ENCODE measurements at places on chromosomes 12 and 14. TPM values are rescaled to one million over a fixed set of nuclear protein-coding genes. Genes with fewer than 3 reads are reported as not detected.

DNA sequence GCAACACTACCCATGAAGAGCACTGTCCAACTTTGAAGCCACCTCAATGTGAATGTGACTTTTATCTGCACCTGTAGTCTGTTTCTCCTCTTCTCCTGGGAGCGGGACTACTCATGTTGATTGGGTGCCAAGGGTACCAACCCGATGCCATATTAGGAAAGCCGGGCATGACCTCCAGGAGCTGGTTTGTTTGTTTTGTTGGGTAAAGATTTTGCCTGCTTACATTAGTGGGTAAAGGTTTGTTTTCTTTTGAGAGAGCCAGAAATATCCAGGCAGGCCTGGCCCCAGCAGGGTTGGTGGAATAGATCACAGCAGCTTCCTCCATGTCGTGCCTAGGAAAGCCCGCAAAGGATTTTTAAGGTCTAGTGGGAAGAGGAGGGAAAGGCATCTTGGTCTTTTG lies 19.7 kb upstream of the ITPK1 start:
- no peak overlapping the region for H3K27ac ChIP-seq
- H3K4me3 ChIP-seq: no peak overlapping the region
- peaks cover 2% of the 10 kb centered on the region for H3K27me3 ChIP-seq
- peaks cover 4% of the 10 kb centered on the region for H3K4me1 ChIP-seq
- no peaks in the 10 kb centered on the region for H3K36me3 ChIP-seq
- no peak for DNase-seq

GRCh38 chr14:26987744-26988363 lies 390.0 kb upstream of the NOVA1 start:
- no peaks in the 10 kb centered on the region for H3K27me3 ChIP-seq
- H3K4me1 ChIP-seq: no peaks in the 10 kb centered on the region
- no peaks in the 10 kb centered on the region for H3K36me3 ChIP-seq
- H3K4me3 ChIP-seq: no peak overlapping the region

Gene ZNF140
- 18.8 TPM for total RNA-seq

Gene ADAM20
- total RNA-seq: 0.13 TPM

Gene PIWIL1
- total RNA-seq: not detected

- DNase-seq: peak; percentile 41
- H3K27me3 ChIP-seq: peaks cover 5% of the 10 kb centered on the region
- no peaks in the 10 kb centered on the region for H3K36me3 ChIP-seq
- peak within 1 kb of the TSS; percentile 41 for H3K4me3 ChIP-seq
- peaks cover 10% of the 10 kb centered on the region for H3K4me1 ChIP-seq
- no peak within 1 kb of the TSS for H3K27ac ChIP-seq
Measured at GRCh38 chr12:113422030-113422885, at the start of gene SDSL. Gene SDSL, plus strand, starts transcription at chr12:113422380. Its CDS starts 5,603 bp downstream, at chr12:113427983.

Gene LRP6
- total RNA-seq: 0.30 TPM

DNA sequence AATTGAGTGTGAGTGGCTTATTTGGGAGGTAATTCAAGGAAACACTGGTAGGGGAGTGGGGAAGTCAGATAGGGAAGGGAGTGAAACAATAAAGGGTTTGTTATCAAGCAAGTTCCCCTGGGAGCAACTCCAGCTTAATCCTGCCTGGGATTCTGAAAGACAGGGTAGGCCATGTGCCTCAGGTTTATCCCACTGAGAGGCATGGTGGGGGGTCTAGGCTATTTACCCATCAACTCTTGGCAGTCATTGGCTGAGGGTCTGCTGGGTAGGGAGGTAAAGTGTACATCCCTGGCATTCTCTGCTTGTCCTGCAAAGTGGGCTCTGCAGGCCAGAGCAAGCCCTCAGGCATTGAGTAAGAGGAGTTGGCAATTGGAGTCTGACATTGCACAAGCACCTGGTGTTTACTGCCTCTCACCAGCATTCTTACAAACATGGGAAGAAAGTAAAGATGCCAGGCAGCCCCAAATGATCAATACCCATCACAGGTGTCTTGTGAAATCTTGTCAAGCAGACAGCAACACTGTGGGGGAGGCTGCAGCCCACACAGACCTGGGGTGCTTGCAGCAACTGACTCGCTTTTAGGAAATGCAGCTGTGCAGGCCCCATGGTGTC lies 169.3 kb downstream of the KTN1 start:
- DNase-seq: no peak
- H3K27ac ChIP-seq: no peak overlapping the region

Gene TAS2R7
- total RNA-seq: not detected

- DNase-seq: no peak
- H3K36me3 ChIP-seq: peaks cover 6% of the 10 kb centered on the region
- no peak overlapping the region for H3K4me3 ChIP-seq
- no peak overlapping the region for H3K27ac ChIP-seq
- H3K4me1 ChIP-seq: peaks cover 11% of the 10 kb centered on the region
Measured at GRCh38 chr14:73232984-73233383, 4.3 kb upstream of the PAPLN start.

DNA sequence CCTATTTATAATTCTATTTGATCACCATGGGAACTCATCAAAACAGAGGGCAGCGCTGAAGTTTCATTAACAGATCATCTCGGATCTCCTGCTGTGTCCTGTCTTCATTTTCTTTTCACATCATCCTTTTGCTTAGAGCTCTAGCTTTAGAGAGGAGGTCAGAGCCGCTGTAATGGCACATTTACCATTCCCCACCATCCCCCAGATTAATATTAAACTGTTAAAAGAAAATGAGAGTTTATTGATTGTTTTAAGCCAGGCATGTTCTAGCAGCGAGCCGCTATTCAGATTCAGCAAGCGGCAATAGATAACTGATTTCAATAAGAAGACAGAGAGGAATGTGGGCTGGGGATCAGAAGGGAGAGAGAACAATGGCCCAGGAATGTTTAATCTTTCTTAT lies 308.8 kb downstream of the EGLN3 start:
- H3K27me3 ChIP-seq: no peaks in the 10 kb centered on the region
- H3K36me3 ChIP-seq: no peaks in the 10 kb centered on the region
- no peak overlapping the region for H3K27ac ChIP-seq

DNA sequence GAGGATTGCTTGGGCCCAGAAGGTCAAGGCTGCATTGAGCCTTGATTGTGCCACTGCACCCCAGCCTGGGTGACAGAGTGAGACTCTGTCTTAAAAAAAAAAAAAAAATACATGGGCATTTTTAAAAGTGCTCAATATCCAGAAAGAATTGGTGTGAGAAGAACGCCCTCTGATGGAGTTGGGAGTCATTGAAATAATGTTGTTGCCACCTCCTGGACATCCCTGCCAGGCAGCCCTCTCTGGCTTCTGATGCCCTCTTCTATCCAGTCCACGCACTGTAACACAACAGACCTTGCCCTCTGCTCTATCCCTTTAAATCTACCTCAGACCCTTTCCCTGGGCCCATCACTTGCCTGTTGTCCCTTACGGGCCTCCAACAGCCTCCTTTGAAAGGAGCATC lies 4.9 kb downstream of the PTGDR start:
- peaks cover 21% of the 10 kb centered on the region for H3K4me1 ChIP-seq
- no peak overlapping the region for H3K27ac ChIP-seq
- peaks cover 49% of the 10 kb centered on the region for H3K27me3 ChIP-seq
- H3K36me3 ChIP-seq: peaks cover 4% of the 10 kb centered on the region
- DNase-seq: peak; percentile 23
- H3K4me3 ChIP-seq: no peak overlapping the region

DNA sequence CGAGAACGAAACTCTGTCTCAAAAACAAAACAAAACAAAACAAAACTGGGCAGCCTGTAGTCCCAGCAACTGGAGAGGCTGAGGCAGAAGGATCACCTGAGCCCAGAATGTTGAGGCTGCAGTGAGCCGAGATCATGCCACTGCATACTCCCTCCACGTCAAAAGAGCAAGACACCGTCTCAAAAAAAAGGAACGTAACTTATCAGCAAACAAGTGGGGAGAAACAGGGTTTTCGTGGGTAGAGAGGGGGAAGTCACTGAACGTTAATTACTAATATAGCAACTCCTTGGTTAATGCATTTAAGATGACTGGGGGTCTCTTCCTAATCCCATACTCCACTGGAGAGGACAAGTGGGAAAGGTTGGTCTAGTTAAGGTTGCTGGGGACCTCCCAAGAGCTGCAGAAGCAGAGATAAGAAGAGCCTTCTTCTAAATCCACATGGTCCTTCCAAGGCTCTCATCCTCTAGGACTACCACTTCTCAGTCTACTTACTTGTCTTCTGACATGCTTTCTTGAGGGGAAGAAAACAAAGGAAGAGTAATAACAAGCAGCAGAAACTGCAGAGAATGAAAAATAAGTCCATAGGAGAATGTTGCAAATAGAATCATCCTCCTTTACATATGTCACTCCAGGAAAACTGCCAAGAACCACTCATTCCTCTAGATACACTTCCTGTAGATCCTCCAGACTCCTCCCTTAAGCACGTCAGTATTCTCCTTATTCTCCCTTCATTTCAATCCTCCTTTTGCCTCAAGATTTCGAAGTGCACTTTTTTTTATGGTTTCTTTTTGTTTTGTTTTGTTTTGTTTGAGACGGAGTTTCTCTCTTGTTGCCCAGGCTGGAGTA lies 5.8 kb downstream of the NUMB start:
- no peak overlapping the region for H3K4me3 ChIP-seq
- no peaks in the 10 kb centered on the region for H3K27me3 ChIP-seq
- H3K36me3 ChIP-seq: peaks cover 7% of the 10 kb centered on the region
- peaks cover 30% of the 10 kb centered on the region for H3K4me1 ChIP-seq
- H3K27ac ChIP-seq: no peak overlapping the region
- no peak for DNase-seq

Gene AGAP2
- 84.5 TPM for total RNA-seq

DNA sequence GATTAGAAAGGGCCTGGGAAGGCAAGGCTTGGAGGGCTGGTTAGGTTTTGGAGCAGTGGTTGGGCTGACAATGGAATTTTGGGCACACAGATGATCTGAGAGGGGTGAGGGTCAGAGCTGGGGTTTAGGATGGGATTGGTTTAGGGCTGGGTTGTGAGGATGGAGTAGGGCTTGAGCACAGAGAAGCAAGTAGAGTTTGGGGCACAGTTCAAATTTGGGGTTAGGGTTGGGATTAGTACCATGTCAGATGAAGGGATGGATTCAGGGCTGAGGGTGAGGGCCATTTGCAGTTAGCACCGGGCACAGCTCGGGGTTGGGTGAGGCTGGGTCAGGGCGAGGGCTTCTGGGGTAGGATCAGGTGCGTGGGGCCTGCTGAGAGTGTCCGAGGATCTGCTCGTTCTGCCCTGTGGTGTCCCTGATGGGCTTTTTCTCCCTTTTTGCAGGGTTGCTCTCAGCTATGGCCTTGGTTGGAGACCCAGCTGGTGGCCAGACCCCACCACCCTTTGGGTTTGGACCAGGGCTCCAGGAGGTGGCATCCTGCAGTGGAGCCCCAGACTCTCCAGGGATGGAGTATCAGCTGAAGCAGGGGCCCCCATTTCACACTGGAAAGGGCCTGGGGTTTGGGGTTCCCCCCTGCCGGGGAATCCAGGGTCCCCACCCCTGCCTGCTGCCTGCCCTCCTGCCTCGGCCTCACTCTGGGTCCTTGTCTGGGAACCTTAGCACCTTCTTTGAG lies 45.6 kb downstream of the KRT80 start:
- no peak overlapping the region for H3K4me3 ChIP-seq
- H3K27ac ChIP-seq: no peak overlapping the region
- peaks cover 1% of the 10 kb centered on the region for H3K4me1 ChIP-seq

DNA sequence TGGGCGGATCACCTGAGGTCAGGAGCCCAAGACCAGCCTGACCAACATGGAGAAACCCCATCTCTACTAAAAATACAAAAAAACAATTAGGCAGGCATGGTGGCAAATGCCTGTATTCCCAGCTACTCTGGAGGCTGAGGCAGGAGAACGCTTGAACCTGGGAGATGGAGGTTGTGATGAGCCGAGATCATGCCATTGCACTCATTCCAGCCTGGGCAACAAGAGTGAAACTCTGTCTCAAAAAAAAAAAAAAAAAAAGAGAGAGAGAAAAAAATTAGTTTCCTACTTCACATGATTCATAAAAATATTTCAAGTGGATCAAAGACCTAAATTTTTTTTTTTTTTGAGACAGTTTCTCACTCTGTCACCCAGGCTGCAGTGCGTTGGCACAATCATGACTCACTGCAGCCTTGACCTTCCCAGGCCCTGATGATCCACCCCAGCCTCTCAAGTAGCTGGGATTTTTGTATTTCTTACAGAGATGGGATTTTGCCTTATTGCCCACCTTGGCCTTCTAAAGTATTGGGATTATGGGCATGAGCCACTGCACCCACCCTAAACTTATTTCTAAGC lies 24.9 kb downstream of the FCF1 start:
- peaks cover 30% of the 10 kb centered on the region for H3K36me3 ChIP-seq
- no peak for DNase-seq
- no peak overlapping the region for H3K27ac ChIP-seq

- H3K4me1 ChIP-seq: no peaks in the 10 kb centered on the region
- no peak for DNase-seq
- H3K27me3 ChIP-seq: no peaks in the 10 kb centered on the region
- H3K36me3 ChIP-seq: no peaks in the 10 kb centered on the region
- no peak overlapping the region for H3K4me3 ChIP-seq
Measured at GRCh38 chr14:80560800-80561657, 349.7 kb upstream of the DIO2 start.

DNA sequence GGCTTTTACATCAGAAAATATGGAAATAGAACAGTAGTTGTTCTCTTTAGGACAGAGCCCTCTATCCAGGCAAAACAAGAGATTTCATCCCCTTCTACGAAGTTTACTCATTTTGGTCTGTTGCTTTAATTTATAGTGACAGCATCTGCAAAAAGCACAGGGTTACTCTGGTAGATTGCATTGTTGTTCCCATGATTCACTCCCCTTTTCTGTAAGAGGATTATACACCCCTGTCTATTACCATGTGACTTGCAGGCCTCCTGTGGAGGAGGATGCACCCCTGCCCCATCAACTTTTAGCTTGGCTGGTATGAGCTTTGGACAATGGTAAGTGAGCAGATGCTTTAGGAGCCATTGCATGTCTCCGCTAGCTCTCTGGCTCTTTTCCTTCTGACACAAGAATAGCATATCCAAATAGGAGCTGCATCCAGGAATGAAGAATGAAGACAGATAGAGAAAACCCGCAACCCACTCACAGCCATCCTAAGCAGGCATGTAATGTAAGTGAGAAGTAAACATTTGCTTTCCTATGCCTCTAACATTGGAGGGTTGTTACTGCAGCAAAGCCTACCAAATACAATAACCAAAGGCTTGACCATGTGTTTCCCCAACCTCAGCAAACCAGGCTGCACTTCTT lies 304.2 kb downstream of the AKAP6 start:
- DNase-seq: no peak
- no peaks in the 10 kb centered on the region for H3K4me1 ChIP-seq
- H3K36me3 ChIP-seq: no peaks in the 10 kb centered on the region
- H3K27ac ChIP-seq: no peak overlapping the region

- no peak for DNase-seq
- no peak overlapping the region for H3K27ac ChIP-seq
- no peaks in the 10 kb centered on the region for H3K36me3 ChIP-seq
- H3K4me3 ChIP-seq: no peak overlapping the region
- no peaks in the 10 kb centered on the region for H3K4me1 ChIP-seq
Measured at GRCh38 chr12:5335069-5335468, 96.8 kb upstream of the NTF3 start.

- H3K4me1 ChIP-seq: no peaks in the 10 kb centered on the region
- DNase-seq: no peak
- H3K27me3 ChIP-seq: peaks cover 40% of the 10 kb centered on the region
- H3K4me3 ChIP-seq: no peak overlapping the region
- H3K27ac ChIP-seq: no peak overlapping the region
Measured at GRCh38 chr14:76736514-76736913, 24.8 kb upstream of the VASH1 start.
